ENCODE measurements at places on chromosomes 16 and 17.

DNA sequence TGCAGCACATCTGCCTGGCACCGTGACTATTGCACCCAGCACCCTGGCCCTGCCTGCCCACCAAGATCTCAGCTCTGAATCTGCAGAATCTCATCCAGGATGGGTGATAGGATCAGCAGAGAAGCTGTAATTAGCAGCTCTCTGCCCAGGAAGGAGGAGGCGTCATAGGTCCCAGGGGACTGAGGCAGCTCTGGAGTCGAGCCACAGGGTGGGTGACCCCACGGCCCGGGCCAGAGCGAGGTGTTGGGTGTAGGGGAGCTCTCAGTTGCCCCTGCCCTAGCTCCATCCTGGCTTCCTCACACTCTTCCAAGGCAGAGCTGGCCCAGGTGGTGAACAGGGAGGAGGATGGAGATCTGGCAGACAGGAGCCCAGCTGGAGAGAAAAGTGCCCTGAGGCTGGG, 18.2 kb upstream of the FAM83G start:
- no peak for DNase-seq

GRCh38 chr17:65389426-65389825, 172.0 kb downstream of the AXIN2 start:
- DNase-seq: no peak

- DNase-seq: no peak
These were observed 6.7 kb upstream of the GOSR2 start for GRCh38 chr17:46916211-46916610.

GRCh38 chr17:72887322-72887721, 205.2 kb downstream of the SLC39A11 start:
- no peak for DNase-seq

DNA sequence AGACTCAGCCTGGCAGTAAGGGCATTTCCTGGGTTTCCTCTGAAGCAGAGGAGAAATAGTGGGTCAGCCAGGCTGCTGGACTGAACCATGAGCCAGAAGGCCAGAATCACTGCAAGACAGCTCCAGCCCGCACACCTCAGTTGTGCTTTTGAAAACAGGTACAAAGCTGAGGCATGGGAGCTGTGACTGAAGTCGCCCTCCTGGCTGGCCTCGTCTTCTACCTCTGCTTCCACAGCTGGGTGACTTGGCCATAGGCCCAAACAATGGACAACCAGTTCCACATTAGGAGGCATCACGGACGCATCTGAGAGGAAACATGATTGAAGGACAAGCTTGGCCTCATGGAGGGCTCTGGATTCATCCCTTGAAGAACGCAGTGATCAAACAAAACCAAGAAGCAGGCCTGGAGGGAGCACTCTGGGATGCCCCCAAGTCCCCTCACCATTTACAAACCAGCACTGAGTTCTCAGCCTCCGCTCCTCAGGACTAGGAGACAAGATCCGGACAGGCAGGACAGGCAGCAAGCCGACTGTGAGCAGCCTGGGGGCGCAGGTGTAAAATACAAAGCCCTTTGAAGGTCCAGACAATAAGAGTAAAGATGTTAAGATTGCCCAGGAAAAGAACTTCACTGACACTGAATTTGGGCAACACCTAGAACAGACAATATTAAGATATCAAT, 68.7 kb downstream of the N4BP1 start:
- DNase-seq: no peak

- DNase-seq: no peak
These were observed 29.9 kb downstream of the ACTG1 start for GRCh38 chr17:81482673-81483072.

GRCh38 chr16:72371307-72372086, 199.5 kb upstream of the PMFBP1 start:
- DNase-seq: no peak

- DNase-seq: no peak
These were observed 43.0 kb upstream of the TOB1 start for GRCh38 chr17:50908860-50909764.

- DNase-seq: no peak
These were observed 650 bp downstream of the ATP6V0A1 start for GRCh38 chr17:42459256-42459800.

- no peak for DNase-seq
These were observed 28.4 kb downstream of the LRRC75A start for GRCh38 chr17:16463358-16464302.

DNA sequence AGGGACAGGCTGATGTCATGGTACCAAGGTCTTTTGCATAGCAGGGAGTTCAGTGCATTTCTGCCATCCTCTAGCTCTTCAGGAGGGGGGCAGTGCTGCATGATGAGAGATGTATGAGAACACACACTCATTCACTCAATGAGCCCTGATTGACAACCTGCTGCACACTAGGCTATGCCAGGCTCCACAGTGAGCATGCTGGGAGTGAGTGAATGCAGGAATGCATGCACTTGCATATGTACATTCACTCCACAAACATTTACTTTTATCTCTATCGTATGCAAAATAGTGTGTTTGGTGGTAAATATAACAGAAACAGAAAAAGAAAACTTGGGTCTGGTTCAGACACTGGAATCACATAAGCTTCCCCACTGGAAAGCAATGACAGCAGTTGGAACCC, 374.1 kb upstream of the C16orf82 start:
- DNase-seq: no peak

DNA sequence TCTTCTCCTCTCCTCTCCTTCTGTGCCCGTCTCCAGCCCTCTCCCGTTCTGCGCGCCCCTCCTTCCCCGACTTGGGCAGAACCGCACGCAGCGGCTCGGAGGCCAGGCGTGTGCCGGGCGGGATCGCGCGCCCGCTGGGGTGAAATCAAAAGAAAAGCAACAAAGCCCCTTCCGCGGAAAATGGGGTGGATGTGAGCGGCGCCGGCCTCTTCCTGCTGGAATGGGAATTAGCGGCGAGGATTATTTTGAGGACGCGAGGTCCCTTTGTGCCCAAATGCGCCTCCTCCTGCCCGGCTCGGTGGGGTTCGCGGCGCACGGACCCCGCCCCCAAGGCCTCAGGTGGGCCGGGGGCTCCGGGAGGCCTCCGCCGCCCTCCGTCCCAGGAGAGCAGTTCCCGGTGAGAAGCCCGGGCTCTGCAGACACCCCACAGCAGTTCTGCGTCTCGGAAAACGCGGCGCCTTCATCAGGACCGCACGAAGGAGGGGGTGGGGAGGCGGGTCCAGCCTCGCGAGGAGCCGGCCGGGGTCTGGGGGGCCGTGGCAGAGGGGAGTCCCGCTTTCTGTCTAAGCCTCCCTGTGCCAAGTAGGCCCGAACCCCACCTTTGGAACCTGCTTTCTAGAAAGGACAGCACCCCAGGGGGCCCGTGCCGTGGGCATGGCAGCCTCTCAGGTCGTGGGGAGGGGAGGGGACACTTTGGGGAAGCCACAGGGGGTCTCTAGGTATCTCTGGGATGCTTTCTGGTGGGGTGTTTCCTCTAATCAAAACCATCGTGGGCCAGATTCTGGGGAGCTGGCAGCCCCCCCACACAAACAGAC, 91.0 kb upstream of the CBX4 start:
- no peak for DNase-seq

DNA sequence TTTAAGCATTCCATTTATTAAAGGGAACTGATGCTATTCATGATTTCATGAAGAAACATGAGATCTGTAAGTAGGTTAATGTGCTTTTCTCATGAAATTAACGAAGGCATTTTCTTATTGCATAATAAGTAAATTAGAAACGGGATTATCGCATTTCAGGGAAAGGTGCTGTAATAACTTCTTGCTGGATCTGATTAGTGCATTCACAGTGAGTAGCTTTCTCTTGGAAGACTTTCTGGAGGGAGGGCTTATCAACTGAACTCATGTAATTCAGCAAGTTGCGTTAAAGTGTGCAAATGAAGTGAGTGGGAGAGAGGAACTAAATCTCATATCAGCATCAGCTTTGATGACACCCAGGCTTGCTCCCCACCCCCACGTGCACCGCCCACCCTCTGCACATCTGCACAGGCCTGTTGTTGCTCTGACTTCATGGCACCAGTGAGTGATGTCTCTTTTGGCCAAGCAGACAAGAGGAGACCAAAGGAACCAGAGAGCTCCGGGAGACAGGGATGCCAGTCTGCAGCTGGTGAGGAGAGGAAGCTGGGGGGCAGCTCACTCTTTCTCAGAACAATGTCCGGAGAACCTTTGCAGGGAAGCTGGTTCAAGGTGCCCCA, 26.3 kb upstream of the GAS7 start:
- DNase-seq: peak; percentile 44

- no peak for DNase-seq
These were observed 33.1 kb downstream of the ARL4D start for GRCh38 chr17:43431714-43432523.

DNA sequence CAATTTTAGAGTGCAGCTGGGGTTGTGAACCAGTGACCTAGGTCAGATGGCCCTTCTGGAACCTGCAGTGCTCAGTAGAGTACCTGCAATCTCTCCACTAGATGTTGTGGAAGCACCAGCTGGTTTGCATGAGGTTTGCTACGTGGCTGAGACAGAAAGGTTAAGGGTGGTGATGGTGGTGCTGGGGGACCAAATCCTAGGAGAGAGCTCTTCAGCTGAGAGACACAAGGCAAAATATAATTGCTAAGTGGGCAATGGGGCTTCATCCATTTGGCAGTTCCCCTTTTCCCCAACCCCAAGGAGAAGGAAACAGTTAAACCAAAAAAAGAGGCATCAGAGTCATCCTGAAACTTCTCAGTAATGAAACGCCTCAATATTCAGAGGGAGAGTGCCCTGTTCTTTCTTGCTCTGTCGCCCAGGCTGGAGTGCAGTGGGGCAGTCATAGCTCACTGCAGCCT, 13.9 kb downstream of the ITPRIPL2 start:
- DNase-seq: no peak

DNA sequence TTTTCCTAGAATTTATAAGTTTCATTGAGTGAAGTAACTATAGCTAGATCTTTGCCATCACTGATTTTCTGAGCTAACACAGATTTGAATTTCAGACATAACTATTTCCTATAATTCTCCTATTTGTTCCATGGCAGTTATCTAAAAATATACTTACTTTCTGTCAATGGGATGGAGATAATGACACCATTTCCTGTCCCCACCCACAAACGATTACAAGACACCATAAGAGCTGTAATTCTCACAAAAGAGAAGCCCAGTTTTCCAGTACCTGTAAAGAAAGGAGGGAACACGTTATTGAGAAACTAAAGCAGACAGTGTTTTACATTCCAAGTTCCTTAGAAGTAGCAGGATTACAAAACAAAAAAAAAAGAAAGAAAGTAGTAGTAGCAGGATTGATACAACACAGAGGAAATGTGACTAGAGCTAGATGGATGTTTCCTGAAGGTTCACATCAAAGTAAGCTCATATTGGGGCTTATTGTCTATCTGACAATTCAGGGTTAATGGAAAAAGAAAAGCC, 110.9 kb upstream of the TOB1 start:
- DNase-seq: peak; percentile 9

- DNase-seq: no peak
These were observed 15.4 kb downstream of the CNOT1 start for GRCh38 chr16:58614212-58614611.

- DNase-seq: peak; percentile 97
These were observed 236.0 kb downstream of the IRX3 start for GRCh38 chr16:54050459-54051210.

DNA sequence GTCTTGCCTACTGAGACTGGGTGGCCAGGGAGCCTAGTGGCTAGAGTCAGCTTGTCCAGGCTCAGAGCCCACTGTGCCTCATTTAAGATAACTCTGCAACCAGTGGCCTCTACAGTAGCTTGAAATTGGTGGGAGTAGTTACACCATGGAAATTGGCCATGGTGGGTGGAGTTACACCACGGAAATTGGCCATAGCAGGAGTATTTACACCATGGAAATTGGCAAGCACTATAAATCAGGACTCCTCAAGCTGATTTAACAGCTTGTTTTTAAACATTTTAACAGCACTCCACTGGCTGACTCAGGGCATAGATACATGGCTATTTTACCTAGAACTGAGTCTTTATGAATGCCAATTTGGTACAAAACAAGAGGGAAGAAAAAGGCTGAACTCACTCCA, 27.7 kb upstream of the AKTIP start:
- DNase-seq: no peak

- DNase-seq: no peak
These were observed 165.6 kb upstream of the RPH3AL start for GRCh38 chr17:518047-518735.

DNA sequence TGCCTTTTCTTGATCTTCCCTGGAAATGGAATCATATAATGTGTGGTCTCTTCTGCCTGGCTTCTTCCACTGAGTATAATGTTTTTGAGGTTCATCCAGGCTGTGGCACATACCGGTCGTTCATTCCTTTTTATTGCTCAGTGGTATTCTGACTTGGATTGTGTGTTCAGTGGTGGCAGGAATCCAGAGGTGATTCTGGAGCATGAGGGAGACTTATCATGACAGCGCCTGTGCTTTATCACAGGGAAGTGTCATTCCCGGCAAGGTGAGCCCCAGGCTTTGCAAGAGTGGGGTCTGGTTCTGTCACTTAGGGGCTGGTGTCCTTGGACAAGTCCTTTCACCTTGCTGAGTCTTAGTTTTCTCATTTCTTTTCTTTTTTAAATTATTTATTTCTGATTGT, 53.0 kb downstream of the IRX3 start:
- DNase-seq: no peak

- DNase-seq: no peak
These were observed 47.8 kb upstream of the HAS3 start for GRCh38 chr16:69057400-69058378.

DNA sequence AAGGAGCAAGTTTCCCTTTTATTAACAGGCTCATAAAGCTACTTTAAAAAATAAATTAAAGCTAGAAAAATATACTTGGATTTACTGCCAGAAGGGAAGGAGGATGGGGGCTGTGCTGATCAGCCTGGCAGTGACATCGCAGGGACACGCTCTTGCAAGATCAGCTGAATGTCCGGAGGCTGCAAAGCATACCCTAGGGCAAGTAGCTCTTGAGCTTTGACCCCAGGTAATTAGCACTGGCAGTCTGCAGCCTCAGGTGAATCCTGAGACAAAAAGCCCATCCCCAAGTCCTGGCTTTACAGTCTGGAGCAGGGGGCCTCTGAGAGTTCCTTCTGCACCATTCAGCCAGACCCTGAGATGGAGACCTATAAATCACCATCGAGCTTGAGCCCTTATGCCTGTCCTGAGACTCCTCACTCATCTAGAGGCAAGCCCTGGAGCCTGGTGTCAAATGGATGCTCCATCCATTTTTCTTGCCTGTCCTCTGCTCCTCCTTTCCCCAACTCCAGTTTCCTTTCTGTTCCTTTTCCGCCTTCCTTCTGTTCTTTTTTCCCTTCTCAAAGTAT, 131.7 kb downstream of the TMEM114 start:
- no peak for DNase-seq

- DNase-seq: no peak
These were observed 11.4 kb downstream of the NOS2 start for GRCh38 chr17:27788919-27789318.

Measured in Jurkat, Clone E6-1 (cell line).